AG09319 (cell line): ENCODE measurements at places on chromosomes 4 and X.

GRCh38 chr4:182564724-182565369 is 321.6 kb downstream of the TENM3 start:
- DNase-seq = no peak

DNA sequence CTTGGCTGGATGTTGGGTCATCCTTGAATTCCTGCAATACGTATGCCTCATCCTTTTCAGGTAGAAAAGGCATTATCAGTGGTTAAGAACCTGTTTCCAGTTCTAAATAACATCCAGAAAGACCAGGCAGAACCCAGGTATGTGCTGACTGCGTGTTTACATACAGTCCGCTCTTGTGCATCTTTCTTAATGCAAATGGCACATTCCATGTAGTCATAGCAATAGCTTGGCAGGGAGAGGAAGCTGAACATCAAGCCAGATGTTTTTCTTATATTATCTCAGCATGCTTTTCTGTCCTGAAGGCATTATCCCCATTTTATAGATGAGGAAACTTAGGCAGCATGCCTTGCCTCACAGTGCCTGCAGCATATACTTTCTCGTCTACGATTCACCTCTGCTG is 2.1 kb downstream of the DCLK2 start:
- no peak for DNase-seq

GRCh38 chrX:2679534-2680485 is 11.3 kb upstream of the CD99 start:
- no peak for DNase-seq

- no peak for DNase-seq
These were observed 4.8 kb downstream of the FRMPD3 start for GRCh38 chrX:107454302-107454701.

- DNase-seq = no peak
These were observed 101.9 kb downstream of the MAML3 start for GRCh38 chr4:140052050-140052449.

DNA sequence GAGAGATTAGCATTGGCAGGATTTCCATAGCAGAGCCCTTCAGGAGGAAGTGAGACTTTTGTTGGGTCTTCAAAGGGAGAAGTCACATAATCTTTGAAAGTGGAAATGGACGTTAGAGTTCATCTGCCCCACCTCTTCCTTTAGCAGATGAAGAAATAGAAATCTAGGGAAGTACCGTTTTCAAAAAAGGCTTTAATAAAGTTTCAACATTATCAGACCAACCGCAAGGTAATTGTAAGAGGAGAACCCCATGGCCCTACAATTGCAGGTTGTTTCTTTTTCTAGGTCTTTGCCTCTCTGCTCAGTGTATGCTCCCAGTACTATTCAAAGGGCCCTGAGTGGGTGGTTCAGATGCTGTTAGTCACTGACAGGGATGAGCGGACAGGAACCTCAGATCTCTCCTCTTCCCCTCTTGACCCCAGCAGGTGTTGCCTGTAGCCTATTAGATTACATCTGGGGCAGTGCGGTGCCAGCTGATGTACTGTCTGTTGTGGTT is 48.6 kb upstream of the AP1S2 start:
- DNase-seq = no peak

GRCh38 chrX:63658920-63659319 is 126.1 kb downstream of the ARHGEF9 start:
- no peak for DNase-seq

GRCh38 chrX:136321532-136321931 is 20.8 kb downstream of the ADGRG4 start:
- no peak for DNase-seq

GRCh38 chr4:28247805-28248204 is 1387.2 kb downstream of the STIM2 start:
- DNase-seq = no peak

GRCh38 chr4:62328526-62328925 is 1128.4 kb downstream of the ADGRL3 start:
- no peak for DNase-seq

- DNase-seq = no peak
These were observed 112.8 kb downstream of the KDR start for GRCh38 chr4:55012363-55013230.

DNA sequence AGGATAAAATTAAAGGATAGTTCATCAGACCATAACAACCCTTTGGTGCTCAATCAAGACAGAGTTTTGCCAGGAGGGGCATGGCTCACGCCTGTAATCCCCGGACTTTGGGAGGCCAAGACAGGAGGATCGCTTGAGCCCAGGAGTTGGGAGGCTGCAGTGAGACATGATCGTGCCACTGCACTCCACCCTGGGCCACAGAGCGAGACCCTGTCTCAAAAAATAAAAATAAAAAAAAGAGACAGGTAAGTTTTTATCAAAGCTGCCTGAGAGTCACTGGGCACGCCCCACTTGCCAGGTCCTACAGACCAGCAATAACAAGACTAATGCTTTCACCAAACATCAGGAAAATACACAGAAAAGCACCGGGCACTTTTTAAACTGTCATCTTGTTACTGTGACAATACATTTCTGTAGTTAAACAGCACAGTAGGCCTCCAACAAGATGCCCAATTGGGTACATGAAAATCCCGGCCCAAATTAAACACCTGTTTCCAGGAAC is 765 bp downstream of the CFAP97 start:
- DNase-seq = no peak

- no peak for DNase-seq
These were observed 943.2 kb upstream of the AGA start for GRCh38 chr4:178385481-178385880.

DNA sequence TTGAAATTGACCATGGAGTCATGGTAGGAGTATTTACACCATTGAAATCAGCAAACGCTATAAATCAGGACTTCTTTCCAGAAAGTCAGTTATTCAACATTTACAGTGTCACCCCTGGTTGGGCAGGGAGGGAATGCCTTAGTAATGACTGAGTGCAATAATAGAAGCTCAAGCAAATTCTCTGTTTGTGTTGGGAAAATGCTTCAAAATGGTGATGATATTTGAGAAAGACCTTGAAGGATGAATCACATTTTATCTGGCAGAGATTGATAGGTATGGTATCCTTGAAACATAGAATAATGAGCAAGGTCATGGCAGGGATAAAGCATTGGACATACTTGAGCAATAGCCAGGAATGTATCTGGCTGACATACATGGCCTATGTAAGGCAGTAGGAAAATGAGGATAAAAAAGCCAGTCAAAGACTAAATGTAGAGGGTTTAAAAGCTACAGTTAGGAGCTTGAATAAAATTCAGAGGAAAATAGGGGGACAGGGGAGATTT is 248.7 kb downstream of the FMR1NB start:
- no peak for DNase-seq

DNA sequence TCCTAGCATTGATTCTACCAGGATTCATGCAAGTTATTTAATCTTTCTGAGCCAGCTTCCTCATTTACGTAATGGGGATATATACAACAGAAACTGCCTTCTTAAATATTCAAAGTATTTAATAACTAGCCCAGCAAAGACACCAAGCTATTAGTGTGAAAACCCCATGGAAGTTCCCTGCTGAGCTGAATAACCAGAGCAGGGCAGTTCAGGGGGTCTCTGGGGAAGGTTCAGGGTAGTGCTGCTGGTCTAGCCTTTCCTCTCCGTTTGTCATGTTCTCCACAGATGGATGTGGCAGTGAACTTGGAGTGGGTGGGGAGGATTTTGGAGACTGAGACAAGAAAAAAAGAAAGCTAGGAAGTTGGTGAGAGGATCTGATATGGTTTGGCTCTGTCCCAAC is 240.8 kb upstream of the TAPT1 start:
- no peak for DNase-seq

GRCh38 chr4:40648131-40648530 is 18.5 kb upstream of the RBM47 start:
- DNase-seq = no peak

DNA sequence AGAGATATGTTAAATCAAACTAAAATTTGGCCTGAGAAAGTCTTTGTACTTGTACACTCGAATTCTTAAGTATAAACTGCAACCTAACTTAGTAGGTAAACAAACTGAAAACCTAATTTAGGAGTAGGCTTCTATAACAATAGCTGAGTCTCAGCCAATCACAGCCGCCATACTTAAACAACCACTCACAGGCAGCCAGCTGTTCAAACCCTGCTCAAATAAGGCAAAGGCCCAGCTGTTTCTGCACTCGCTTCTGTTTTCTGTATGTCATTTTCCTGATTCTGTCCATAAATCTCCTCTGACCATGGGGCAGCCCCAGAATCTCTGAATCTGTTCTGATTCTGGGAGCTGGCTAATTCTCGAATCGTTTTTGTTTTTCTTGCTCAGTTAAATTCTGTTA is 7.8 kb upstream of the PLS3 start:
- no peak for DNase-seq

GRCh38 chrX:115372152-115372551 is 82.6 kb downstream of the LUZP4 start:
- DNase-seq = no peak

- no peak for DNase-seq
These were observed 1801.3 kb upstream of the PCDH10 start for GRCh38 chr4:131347816-131348215.

DNA sequence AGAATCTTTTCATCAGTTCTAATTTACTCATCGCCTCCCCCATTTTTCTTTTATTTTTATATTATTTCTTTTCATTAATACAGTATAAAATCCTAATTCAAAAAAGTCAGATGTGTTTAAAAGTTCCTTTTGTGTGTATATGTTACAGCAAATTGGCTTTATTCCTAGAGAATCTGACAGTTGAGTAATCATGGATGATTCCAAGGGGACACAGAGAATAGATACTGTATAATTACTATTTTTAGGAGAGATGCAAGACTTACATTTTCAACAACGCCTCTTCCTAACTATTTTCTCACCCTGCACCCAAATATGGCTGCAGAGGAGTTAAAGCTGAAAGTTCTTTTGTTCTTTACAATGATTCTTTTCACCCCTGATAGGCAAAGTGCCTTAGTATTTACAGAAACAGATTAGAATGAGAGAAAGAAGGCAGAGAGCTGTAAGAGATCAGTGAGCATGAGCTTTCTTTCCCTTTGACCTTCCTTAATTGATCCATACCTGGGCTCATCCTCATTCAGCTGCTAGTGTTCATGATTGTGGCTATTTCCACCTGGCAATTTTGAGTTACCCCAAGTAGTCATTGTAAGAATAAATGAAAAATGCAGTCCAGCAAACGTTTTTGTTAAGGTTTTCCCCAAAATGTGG is 210.8 kb downstream of the SLC4A4 start:
- DNase-seq = no peak

DNA sequence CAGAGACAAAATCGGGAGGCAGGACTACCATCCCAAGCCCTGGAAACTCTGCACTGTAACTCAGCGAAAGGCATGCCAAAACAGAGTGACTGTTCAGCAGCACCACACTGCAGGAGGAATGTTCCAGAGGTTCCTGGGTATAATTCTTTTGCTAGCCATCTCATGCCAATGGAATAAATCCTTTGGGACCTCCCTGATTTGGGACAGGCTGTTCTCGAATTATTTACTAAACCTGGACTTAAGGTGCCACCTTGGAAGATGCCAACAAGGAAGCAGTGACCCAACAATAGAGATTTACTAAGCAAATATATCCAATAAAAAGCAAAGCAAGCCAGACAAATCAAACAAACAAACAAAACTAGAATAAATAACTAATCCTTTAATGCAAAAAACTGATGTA is 9.3 kb downstream of the AADAT start:
- no peak for DNase-seq

- no peak for DNase-seq
These were observed 121.2 kb upstream of the MID1 start for GRCh38 chrX:10741550-10741949.

- DNase-seq = no peak
These were observed 3.0 kb upstream of the USP46 start for GRCh38 chr4:52661966-52662690.

- no peak for DNase-seq
These were observed 46.0 kb downstream of the TFDP3 start for GRCh38 chrX:133171962-133172708.

- no peak for DNase-seq
These were observed 763.7 kb downstream of the DMD start for GRCh38 chrX:32447640-32448039.
